ENCODE measurements at places on chromosomes 12 and 14.
A peak's percentile ranks its signal among the peaks of the same experiment; 100 is the strongest.

DNA sequence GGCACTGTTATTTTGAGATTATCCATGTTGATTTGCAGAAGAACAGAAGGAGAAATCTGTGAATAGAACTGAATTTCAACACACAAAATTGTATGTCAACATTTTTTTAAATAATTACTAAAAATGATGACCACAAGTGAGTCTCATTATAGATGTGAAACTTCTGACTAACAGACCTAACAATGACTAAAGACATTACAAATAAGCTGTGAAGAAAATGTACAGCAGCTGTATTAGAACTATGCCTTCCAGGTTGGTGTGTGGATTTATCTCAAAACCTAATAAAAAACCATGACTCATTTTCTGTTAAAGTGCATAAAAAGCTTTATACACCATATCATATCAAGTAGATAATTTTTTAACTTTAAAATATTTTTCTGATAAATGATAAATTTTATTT, 22.5 kb upstream of the FOXG1 start:
- no peak for DNase-seq

- no peak for DNase-seq
Measured at GRCh38 chr12:114774699-114775098, 90.7 kb upstream of the TBX3 start.

DNA sequence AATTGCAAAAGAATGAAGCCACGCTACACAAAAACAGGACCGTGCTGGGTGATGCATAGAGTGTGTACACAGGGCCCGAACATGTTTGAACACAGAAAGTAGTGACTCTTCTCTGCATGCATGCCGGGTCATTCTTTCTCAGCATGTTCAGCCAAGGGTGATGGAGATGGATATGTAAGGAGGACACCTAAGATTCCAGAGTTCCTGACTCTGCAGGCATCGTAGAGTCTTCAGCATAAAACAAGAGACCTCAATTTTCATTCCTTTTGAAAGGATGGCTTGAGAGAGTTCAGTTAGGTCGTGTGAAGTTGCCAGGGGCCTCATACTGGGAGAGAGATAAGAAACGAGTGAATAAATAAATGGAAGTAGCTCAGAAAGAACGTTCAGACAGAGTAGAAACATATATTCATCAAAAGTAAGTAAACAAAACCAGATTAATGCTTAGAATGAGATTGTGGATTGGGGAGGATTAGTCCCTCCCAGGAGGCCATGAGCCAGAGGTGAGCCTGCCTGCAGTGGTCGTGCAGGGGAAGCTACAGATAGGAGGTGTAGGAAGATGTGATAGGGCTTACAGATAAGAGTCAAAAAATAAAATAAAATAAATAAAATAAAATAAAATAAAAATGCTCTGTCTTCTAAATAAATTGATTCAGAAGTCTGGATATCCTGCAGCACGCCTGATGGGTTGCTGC, 27.6 kb upstream of the SEL1L start:
- no peak for DNase-seq

DNA sequence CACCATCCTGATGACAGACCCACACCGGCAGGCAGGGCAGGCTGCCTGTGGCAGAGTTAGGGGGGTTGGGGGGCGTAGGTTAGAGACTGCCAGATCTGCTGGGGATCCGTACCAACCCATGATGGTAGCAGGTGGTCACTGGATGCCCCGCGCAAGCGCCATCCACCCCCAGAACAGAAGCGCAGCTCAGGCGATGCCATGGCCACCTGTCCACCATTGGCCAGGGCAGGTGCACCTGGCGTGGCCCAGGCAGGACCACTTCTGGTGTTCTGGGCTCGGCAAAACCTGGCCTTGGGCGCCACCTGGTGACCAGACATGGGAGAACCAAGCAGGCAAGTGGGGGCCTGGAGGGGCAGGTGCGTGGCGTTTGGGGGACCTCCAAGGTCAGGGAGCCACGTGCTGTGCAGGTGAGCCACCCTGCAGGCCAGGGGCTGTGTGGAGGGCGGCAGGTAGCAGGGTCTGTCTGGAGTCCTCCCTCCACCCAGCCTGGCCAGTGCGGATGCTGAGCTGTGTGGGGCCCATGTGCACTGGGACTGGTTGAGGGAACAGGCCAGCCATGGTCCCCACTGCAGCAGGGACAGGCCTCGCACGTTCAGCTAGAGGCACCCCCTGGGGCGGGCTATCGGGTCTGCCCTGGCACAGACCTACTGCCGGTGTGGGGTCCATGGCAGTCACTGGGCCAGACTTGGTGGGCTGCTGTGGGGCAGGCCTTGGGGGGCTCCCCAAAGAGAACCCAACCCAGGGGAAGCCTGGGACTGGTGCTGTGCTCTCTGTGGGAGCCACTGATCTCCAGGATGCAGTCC, 15.6 kb downstream of the BAG5 start:
- no peak for DNase-seq

GRCh38 chr14:103593577-103593976, 30.8 kb downstream of the COA8 start:
- DNase-seq: no peak

- DNase-seq: no peak
Measured at GRCh38 chr14:65922142-65922541, 509.6 kb downstream of the FUT8 start.

- peak; percentile 45 for DNase-seq
Measured at GRCh38 chr12:132218915-132219314, 74.7 kb downstream of the NOC4L start.

- no peak for DNase-seq
Measured at GRCh38 chr12:39427360-39427808, 15.5 kb downstream of the KIF21A start.

DNA sequence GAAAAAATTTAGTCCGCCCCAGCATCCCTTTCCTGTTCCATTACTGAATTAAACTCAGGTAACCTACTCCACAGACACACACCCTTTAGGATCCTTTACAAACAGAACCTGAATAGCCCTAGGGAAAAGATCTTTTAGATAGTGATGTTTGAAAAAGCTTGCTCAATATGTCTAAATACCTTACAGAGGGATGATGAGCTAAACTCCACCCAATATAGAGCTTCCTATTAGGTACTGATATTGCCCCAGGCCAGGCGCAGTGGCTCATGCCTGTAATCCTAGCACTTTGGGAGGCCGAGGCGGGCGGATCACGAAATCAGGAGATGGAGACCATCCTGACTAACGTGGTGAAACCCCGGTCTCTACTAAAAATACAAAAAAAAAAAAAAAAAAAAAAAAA, 50.1 kb downstream of the FERMT2 start:
- DNase-seq: no peak

All from DMS153 (cell line).